ENCODE measurements at places on chromosomes 7 and 10.

GRCh38 chr10:119860866-119861607, 11.6 kb downstream of the MCMBP start:
- DNase-seq: no peak

GRCh38 chr10:93468461-93469213, 13.5 kb downstream of the MYOF start:
- DNase-seq: no peak

- no peak for DNase-seq
Measured at GRCh38 chr7:126806614-126807013, 446.1 kb downstream of the GRM8 start.

DNA sequence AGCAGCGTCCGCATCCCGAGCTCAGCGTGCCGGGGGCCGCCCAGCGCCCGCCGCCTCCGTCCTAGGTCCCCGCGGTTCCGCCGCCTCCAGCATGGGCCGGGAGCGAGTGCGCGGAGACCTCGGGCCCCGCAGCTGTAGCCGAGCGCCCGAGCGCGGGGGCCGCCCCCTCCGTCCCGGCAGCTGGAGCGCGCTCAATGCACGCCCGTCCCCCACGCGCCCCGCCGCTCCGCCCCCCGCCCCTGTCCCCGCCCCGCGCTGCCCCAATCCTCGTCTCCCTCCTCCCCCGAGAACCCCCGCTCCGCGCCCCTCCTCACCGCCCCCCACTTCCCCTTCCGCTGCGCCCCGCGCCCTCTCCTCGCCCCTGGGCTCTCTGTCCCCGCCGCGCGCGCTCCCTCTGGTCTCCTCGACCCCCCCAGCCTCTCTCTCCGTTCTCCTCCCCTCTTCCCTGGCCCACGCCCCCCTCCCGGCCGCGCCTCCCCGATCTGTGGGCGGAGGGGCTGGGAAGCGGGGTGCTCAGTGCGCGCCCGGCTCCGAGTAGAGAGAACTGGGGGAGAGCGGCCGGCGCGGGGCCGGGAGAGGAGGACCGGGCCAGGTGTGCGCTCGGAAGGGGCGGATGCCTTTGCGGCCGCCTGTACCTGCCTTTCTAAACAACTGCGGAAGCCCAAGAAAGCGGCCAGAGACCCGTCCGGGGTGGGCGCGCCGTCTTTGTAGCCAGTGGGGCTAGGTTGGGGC, at the start of gene VIPR2:
Gene VIPR2 (minus strand): TSS at position 110 of the 732 bp plus-strand sequence. CDS start 96 bp downstream, at position 14.
- no peak for DNase-seq

- peak; percentile 29 for DNase-seq
Measured at GRCh38 chr7:22854158-22855048, 31.8 kb upstream of the TOMM7 start.

GRCh38 chr7:16034353-16034752, 347.9 kb upstream of the MEOX2 start:
- DNase-seq: no peak

- no peak for DNase-seq
Measured at GRCh38 chr10:72204296-72204695, 11.5 kb upstream of the ANAPC16 start.

- DNase-seq: no peak
Measured at GRCh38 chr7:25216837-25217236, 11.4 kb downstream of the NPVF start.

GRCh38 chr10:109062371-109062770, 860.9 kb downstream of the XPNPEP1 start:
- no peak for DNase-seq

- DNase-seq: peak; percentile 6
Measured at GRCh38 chr7:37065779-37066271, 341.5 kb upstream of the AOAH start.

DNA sequence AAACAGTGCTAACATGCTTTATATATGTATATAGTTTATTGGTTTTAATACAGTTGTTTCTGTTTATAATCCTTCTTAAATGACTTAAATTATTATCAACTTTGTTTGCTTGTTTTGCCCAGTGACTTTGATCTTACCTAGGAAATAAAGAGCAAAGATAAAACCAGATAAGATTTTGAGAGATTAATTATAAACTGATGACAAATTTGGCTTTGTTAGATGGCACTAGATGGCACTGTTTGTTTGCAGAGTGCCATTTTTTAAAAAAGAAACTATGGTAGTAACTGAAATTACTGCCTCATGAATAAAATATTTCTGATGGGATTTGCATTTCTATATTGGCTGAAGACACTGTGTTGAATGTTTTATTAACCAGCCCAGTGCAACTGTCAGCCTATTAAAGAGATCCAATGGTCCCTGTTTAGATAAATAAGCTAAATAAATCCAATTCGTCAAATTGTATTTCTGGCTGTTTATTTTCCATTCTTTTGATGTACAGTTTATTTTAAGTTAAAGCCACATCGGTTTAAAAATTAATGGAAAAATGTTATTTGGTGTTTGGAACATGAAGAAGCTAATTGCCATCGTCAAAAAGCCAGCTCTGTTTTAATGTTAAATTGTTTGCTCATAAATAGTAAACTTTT, 28.7 kb downstream of the VTI1A start:
- no peak for DNase-seq

DNA sequence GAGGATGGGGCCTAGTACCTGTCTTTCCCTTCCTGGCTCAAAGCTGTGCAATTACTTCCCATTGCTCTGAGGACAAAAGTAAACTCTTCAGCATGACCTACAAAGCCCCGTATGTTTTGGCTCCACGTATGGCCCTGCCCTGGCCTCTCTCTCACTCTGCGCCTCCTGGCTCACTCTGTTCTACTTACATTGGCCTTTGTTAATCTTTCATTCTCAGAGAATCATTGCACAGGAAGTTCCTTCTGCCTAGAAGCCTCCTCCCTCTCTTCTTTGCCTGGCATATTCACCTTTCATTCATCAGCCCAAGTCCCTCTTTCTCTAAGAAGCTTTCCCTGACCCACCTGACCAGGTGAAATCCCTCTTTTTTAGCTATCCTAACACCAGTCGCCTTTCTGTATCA, 23.9 kb downstream of the LIPM start:
- no peak for DNase-seq

DNA sequence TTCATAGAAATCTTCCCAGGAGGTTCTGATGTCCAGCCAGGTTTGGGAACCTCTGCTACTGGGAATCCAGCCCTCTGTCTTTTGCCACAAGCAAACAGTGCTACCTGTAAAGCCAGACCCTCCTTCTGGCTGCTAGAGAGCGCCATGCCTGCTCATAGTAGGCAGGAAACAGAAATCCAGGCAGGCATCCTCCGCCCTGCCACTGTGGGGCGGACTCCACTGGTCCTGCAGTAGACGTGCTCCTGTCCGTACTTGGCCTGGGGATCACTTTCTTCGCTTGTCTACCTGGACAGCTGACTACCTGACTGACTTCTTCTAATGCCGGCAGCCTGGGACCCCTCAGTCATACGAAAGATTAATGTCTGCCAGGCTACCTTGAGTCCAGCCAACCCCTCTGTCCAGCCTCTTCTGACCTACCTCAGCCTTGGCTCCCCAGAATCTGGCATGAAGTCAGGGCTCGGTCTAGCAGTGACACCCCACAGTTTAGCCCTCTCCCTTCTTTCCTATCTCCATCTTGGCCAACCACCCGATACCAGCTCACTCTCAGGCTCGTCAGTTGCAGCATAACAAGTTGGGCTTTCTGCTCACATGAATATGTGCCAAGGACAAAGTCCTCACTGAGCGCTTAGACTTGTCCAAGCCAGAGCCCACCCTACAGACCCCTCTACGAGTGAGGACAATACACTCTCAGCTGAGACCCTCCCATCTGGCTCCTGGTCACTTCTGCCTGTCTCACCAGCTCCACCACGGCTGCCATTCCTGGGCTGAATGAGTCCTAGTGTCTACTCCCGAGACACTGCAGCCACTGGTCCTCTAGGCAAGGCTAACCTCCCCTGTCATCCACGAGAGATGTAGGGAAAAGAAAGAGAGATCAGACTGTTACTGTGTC, 43.9 kb upstream of the OPALIN start:
- DNase-seq: no peak
